ENCODE measurements at places on chromosomes 11 and 22.

GRCh38 chr11:36948460-36949127, 350.6 kb upstream of the RAG2 start:
- H3K4me3 ChIP-seq, result no peak overlapping the region
- no peaks in the 10 kb centered on the region for H3K27me3 ChIP-seq

DNA sequence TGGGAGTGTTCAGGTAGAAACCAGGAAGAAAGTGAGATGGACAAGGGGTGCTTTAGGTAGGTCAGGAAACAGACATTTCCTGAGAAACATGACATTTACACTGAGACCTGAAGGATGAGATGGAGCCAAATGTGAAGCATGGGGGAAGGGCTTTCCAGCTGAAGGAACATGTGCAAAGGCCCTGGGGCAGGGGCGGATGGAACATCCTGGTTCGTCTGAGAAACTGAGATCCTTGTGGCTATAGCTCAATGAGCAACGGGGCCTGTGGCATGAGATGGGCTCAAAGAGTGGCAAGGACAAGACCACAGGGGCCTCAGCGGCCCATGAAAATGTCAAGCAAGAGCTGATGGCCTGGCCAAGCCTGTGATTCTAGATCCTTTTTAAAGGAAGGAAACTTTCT, 127.4 kb downstream of the DSCAML1 start:
- no peak for DNase-seq
- no peak overlapping the region for H3K27ac ChIP-seq
- H3K4me3 ChIP-seq, result no peak overlapping the region

- H3K27ac ChIP-seq, result no peak overlapping the region
- H3K4me3 ChIP-seq, result no peak overlapping the region
- H3K36me3 ChIP-seq, result no peaks in the 10 kb centered on the region
- peaks cover 8% of the 10 kb centered on the region for H3K4me1 ChIP-seq
Observed at GRCh38 chr11:1563697-1564534, 8.2 kb downstream of the DUSP8 start.

DNA sequence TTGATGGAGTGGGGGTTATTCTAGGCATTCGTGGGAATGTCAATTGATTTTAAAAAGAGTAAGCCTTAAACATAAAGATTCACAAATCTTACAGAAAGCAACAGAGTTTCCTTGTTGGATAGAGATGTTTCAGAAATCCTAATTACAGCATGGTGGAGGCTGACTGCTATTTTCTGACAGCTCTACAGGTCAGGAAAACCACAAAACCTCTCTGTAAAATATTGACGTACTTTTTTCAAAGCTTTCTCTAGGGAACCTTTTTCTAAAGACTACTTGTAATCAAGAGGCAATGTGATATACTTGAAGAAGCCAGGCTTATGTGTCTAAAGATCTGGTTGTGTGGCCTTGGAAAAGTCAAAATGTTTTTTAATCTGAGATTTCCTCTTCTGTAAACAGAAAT, 9.1 kb upstream of the OR8B8 start:
- H3K27ac ChIP-seq, result no peak overlapping the region
- H3K36me3 ChIP-seq, result no peaks in the 10 kb centered on the region
- DNase-seq, result no peak
- H3K4me3 ChIP-seq, result no peak overlapping the region

GRCh38 chr11:128135451-128135850, 451.9 kb downstream of the ETS1 start:
- H3K36me3 ChIP-seq, result no peaks in the 10 kb centered on the region
- no peaks in the 10 kb centered on the region for H3K27me3 ChIP-seq
- no peaks in the 10 kb centered on the region for H3K4me1 ChIP-seq
- H3K27ac ChIP-seq, result no peak overlapping the region
- H3K4me3 ChIP-seq, result no peak overlapping the region

DNA sequence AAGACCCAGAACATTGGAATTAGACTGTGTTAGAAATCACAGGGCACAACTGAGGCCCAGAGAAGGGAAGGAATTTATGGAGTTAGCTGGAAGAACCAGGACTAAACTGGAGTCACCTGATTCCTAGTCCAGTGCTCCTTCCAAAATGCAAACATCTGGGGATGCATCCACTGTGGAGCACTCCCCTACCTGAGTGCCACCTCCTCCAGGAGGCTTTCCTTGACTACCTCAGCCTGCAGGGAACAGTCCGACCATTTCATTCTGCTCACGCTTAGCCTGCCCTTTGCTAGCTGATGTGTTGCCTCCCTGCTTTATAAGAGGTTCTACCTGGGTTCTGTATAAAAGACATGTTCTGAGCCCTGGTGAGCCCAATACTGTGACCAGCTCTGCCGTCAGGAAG, 24.0 kb downstream of the CHRDL2 start:
- no peaks in the 10 kb centered on the region for H3K36me3 ChIP-seq
- no peak overlapping the region for H3K27ac ChIP-seq
- DNase-seq, result no peak
- no peaks in the 10 kb centered on the region for H3K27me3 ChIP-seq

- H3K4me1 ChIP-seq, result no peaks in the 10 kb centered on the region
- no peak for DNase-seq
- no peak overlapping the region for H3K4me3 ChIP-seq
Observed at GRCh38 chr11:120880498-120881175, 143.3 kb upstream of the TBCEL start.

GRCh38 chr22:45240810-45241631, at the start of gene KIAA0930:
TSS of gene KIAA0930 (minus strand) at chr22:45240894. CDS start at chr22:45240703, 191 bp downstream.
- H3K4me1 ChIP-seq, result peaks cover 39% of the 10 kb centered on the region
- peak within 1 kb of the TSS; percentile 32 for H3K27ac ChIP-seq
- peak; percentile 87 for DNase-seq
- H3K36me3 ChIP-seq, result no peaks in the 10 kb centered on the region

DNA sequence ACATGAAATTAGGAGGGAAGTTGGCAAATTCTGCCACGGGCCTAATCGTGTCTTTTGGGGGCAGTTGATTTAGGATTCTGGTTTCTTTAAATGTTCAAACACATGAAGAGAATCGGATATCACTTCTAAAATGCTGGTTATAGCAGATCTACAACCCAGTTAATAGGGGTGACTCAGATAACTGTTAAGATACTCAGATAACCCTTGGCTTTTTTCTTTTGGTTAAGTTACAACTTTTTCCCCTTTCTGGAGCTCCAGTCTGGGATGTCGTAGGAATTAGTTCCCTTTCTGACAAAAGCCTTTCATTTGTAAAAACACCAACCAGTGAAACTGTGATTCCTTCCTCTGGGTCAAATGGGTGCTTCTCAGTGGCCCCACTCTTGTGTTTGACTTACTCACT, 976 bp downstream of the DEPDC7 start:
- peak overlapping the region; percentile 57 for H3K4me3 ChIP-seq
- no peaks in the 10 kb centered on the region for H3K36me3 ChIP-seq
- H3K27ac ChIP-seq, result no peak overlapping the region
- peaks cover 15% of the 10 kb centered on the region for H3K27me3 ChIP-seq
- DNase-seq, result no peak
- peaks cover 25% of the 10 kb centered on the region for H3K4me1 ChIP-seq

DNA sequence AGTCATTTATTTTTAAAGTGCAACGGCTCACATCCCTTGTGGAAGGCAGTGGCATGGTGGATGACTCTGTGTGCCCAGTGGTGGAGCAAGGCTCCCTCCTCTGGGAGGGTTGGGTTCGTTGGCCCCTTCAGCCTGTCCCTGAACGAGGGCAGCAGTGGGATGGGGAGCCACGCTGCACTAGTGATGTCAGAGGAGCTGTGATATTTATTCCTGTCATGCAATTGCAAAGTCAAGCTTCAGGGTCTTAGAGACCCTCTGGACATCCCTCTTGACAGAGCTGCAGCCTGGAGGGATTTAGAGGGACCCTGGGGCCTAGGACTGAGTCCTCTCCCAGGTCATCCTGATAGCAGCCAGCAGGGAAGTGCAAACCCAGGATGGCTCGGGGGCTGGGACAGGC, 78.2 kb upstream of the NARS2 start:
- H3K27ac ChIP-seq, result no peak overlapping the region
- DNase-seq, result no peak

DNA sequence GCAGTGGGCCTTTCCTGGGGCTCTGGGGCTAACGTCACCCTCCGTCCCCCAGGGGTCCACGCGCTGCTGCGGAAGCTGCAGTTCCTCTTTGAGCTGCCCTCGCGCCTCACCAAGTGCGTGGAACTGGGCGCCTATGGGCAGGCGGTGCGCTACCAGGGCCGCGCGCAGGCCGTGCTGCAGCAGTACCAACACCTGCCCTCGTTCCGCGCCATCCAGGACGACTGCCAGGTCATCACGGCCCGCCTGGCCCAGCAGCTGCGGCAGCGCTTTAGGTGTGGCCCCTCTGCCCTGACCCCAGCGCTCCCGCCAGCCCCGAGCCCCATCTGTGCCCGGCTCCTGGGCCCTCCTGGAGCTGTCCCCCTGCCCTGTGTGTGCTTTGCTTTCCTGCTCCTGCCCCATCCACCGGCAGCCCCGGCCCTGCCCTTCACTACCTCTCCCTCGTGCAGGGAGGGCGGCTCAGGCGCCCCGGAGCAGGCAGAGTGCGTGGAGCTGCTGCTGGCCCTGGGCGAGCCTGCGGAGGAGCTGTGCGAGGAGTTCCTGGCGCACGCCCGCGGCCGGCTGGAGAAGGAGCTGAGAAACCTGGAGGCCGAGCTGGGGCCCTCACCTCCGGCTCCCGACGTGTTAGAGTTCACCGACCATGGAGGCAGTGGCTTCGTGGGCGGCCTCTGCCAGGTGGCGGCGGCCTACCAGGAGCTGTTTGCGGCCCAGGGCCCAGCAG, 3.8 kb upstream of the TM7SF2 start:
- H3K4me1 ChIP-seq, result peaks cover 30% of the 10 kb centered on the region
- H3K27ac ChIP-seq, result no peak overlapping the region
- H3K4me3 ChIP-seq, result no peak overlapping the region
- DNase-seq, result no peak
- H3K27me3 ChIP-seq, result no peaks in the 10 kb centered on the region

GRCh38 chr11:81920205-81920604, 813.5 kb downstream of the FAM181B start:
- H3K27me3 ChIP-seq, result no peaks in the 10 kb centered on the region
- H3K36me3 ChIP-seq, result no peaks in the 10 kb centered on the region
- no peak overlapping the region for H3K27ac ChIP-seq
- no peak overlapping the region for H3K4me3 ChIP-seq

- DNase-seq, result no peak
- peaks cover 30% of the 10 kb centered on the region for H3K4me1 ChIP-seq
- no peaks in the 10 kb centered on the region for H3K27me3 ChIP-seq
- no peak overlapping the region for H3K27ac ChIP-seq
Observed at GRCh38 chr11:57322256-57323166, 2.2 kb downstream of the TNKS1BP1 start.

DNA sequence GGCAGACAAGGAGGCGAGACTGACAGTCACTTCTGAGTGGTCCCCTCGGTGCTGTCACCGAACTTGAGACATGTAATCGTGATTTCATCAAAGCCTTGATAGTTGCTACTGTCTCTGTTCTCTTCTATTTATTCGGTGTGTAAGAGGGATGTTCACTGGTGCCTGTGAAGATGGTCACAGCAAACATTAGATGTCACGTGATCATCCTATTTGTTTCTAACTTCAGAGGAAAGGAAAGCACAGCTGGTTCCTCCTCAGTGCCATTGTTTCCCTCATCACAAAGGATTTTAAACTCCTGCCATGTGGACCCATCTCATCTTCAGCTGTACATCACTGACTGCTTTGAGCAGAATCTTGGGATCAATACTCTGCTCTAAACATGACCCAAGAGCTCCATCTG, 73.1 kb upstream of the CLMP start:
- no peak for DNase-seq
- H3K27ac ChIP-seq, result no peak overlapping the region
- no peak overlapping the region for H3K4me3 ChIP-seq
- H3K27me3 ChIP-seq, result no peaks in the 10 kb centered on the region
- no peaks in the 10 kb centered on the region for H3K36me3 ChIP-seq

DNA sequence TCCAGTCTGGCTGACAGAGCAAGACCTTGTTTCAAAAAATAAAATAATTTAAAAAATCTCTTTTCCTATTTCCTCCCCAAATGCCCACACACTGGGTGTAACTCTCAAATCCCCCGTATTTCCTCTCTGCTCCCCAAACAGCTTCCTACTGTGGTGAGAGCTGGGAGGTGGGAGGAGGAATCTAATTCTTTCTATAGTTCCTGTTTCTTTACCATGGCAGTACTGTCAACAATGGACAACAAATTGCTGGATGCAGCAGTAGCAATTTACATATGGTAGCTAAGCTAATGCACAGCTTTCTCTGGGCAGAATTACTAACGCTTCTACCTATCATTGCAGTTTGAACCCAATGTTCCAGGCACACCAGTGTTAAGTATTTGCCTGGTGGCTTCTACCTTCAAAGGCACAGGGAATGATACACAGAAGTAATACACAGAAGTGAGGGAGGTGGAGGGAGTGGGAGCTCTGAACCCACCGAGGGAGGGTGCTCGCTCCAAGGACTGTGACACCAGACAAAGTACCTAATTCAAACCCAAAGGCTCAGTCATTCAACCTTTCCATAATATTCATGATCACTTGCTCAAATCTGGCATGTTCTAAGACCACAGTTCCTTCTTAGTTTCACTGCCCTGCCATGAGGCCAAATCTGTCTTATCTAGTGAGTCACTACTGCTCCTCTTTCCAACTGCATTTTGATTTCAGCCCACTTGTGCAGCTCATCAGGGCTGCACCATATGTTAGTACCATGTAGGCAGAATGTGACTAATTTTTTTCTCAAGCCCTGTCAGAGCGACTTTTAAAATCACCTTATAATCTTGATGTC, 37.9 kb downstream of the CELF1 start:
- no peak for DNase-seq
- peaks cover 78% of the 10 kb centered on the region for H3K4me1 ChIP-seq
- no peak overlapping the region for H3K4me3 ChIP-seq

DNA sequence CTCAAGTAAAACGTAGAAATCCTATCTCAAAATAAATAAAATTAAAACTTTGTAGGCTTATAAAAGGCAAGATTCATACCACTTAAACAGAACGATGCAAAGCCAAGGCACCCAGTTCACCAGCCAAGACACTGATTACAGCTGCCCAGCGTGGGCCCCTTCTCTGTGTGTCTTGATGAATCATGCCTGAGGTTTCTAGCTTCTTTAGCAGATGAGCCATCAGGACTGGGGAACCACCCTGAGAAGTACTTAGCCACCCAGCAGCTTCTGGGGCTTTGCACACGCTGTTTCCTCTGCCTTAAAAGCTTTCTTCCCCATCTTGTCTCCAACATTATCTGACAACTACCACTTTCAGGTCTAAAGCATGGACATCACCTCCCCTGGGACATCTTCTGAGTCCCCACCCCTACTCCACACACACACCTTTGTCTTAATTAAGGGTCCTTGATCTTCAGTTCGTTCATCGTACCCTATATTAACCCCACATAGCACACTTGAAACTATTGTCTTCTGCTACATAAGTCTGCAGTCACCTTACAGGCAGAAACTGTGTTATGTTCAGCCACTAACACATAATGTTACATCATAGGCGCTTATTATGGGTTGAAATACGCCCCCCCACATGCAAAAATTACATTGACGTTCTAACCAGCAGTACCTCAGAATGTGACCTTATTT, 8.7 kb upstream of the LAYN start:
- no peak for DNase-seq
- no peak overlapping the region for H3K27ac ChIP-seq
- H3K27me3 ChIP-seq, result peaks cover 5% of the 10 kb centered on the region

DNA sequence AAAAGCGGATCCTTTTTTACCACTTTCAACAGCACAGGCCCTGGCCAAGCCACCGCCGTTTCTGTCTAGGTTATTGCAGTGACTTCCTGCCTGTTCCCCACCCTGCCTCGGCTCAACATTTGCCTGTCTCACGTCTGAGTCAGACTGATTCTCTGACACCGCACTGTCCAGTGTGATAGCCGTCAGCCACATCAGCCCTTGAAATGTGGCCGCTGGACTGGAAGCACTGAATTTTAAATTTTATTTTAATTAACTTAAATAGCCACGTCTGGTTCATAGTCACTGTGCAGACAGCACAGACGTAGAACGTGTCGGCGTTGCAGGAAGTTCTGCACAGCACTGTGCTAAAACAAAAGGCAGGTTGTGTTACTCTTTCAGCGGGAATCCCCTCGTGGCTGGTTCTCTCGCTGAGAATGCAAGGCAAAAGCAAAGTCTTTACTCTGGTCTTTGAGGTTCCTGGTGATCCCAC, 56.3 kb upstream of the ADSL start:
- H3K36me3 ChIP-seq, result peaks cover 54% of the 10 kb centered on the region
- peak overlapping the region; percentile 2 for H3K4me3 ChIP-seq
- H3K4me1 ChIP-seq, result peaks cover 44% of the 10 kb centered on the region
